ENCODE measurements at places on chromosomes 11 and 22. TPM values are rescaled to one million over a fixed set of nuclear protein-coding genes. Genes with fewer than 3 reads are reported as not detected.

Gene PHOX2A
- total RNA-seq, result not detected

Gene MRGPRX4
- under 0.01 TPM for total RNA-seq

Gene SLC29A2
- total RNA-seq, result under 0.01 TPM

Gene TST
- 26.9 TPM for total RNA-seq

Gene SPDYC
- total RNA-seq, result not detected

Gene GALNT18
- total RNA-seq, result 11.3 TPM

Gene C11orf97
- not detected for total RNA-seq

Gene CRYBA4
- total RNA-seq, result not detected
